ENCODE measurements at places on chromosomes 2 and 18.

DNA sequence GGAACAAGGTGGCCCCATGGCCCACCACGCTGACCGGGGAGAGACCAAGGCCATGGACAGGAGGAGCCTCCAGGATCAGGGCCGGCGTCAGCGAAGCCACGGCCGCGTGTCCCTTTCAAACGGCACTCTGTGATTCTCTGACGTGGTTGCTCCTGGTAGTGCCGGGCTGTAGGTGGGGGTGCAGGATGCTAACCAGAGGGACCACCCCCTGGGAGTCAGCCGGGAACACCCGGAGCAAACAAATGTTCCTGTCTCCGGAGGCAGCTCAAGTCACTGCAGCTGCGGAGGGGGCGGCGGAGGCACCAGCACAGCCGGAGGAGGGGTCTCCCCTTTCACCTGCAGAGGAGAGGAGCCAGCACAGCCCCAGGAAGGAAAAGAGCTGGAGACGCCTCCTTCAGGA is 750.6 kb upstream of the SALL3 start:
- no peak for DNase-seq

DNA sequence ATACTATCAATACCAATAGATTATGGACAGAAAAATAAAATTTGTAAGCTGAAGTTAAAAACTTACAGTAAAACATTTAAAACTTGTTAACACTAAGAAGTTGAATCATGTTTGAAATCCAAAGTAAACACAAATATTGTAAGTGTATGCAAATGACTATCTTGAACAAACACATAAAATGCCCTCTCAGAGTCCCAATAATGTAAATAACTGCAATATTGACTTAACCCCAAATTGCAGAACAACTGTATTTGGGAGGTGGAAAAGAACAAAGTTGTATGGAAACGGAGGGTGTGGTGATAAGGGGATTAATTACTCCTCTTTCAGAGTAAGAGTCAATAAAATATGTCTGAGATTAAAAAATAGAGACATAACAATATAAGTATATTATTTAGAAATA is 140.0 kb upstream of the NOL4 start:
- DNase-seq, result no peak

DNA sequence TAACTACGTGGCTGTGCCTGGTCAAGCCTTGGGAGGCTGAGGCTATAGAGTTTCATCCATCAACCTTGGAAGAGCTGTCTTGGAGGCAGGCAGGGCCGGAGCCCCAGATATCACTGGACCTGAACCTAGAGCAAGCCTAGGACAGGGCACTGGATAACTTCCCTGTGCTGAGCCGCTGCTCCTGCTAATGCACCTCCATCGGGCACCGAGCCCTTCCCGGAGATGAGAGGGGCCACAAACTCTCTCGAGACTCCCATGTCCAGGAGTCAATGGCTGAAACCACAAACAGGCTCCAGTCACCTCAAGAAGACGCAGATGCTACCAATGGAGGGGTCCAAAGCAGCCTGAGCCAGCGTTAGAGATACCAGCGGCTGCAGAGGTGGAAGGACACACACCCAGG is 866.0 kb downstream of the LRP1B start:
- no peak for DNase-seq

DNA sequence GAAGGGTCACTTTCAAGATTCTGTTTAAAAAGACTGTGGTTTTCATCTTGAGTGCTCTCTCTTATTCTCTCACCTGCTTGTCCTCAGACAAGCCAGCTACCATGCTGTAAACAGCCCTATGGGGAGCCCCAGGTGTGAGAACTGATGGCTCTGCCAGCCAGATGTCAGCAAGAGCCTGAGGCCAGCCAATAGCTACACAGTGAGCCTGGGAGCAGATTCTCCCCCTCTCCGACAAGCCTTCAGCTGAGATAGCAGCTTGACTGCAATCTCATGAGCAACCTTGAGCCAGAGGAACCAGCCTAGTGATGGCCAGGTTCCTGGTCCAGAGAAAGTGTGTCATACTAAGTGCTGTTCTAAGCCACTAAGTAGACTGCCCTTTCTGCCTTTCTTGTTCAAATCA is 272.1 kb downstream of the NAPG start:
- DNase-seq, result no peak

GRCh38 chr2:108324531-108325255 is 36.0 kb downstream of the SULT1C2 start:
- DNase-seq, result peak; percentile 56

DNA sequence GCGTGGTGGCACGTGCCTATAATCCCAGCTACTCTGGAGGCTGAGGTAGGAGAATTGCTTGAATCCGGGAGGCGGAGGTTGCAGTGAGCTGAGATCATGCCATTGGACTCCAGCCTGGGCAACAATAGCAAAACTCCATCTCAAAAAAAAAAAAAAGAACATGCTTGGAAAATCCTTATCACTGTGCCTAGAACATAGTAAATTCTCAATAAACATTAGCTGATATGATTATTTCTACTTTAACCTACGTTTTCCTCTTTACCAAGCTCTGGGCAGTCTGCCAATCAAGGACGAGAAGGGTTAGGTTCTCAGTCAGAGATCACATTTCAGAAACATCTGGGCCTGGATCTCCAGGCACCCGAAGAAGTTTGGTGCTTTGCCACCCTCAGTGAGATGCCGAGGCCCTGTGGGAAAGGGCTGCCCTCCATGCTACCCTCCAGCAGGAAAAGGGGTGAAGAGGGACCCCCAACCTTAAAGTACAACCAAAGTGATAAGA is 107.7 kb downstream of the BCL11A start:
- no peak for DNase-seq

GRCh38 chr2:73008766-73009135 is 62.8 kb downstream of the SFXN5 start:
- DNase-seq, result no peak

DNA sequence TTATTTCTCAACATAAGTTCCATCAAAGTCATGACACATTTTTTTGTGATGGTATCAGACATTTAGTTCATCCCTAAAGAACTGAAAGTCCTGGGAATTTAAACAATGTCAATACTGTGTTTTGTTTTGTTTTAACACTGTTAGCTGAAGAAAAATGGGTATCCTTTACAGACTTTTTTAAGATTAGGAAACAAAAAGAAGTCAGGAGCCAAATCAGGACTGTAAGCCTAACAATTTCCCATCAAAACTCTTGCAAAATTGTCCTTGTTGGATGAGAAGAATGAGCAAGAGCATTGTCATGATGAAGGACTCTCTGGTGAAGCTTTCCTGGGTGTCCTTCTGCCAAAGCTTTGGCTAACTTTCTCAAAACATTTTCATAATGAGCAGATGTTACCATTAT is 69.4 kb downstream of the SRD5A2 start:
- DNase-seq, result no peak

DNA sequence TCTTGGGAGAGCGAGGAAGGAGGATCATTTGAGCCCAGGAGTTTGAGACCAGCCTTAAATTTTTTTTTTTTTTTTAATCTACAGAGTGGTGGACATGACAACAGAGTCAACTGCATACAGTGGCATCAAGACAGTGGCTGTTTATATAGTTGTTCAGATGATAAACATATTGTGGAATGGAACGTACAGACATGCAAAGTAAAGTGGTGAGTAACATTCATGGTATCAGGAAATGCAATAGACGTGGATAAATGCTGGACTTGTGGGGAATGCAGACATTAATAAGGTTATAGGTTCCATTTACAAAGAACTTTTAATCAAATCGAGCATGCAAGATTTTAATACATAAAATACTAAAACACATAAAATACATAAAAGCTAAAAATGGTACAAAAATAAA is 11.9 kb downstream of the WDR43 start:
- DNase-seq, result no peak
